Cortex of kidney (tissue), 1 donor: ENCODE measurements at places on chromosomes 3 and 15.

DNA sequence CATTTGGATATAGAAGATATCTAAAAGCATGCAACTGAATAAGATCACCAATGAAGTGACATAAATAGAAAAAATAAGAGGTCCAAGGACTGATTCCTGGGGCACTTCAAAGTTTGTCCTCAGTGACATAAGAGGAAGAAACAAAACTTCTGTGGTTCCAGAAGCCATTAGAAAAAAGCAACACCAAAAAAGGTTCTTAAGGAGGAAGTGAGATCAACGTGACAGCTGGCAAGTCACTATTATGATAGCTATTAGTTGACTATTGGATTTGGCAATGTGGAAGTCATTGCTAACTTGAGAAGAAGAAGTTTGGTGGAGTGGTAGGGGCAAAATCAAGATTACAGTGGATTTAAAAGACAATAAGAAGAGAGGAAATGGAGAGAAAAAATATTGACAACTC, 1098.3 kb downstream of the NAALADL2 start:
- DNase-seq: no peak

DNA sequence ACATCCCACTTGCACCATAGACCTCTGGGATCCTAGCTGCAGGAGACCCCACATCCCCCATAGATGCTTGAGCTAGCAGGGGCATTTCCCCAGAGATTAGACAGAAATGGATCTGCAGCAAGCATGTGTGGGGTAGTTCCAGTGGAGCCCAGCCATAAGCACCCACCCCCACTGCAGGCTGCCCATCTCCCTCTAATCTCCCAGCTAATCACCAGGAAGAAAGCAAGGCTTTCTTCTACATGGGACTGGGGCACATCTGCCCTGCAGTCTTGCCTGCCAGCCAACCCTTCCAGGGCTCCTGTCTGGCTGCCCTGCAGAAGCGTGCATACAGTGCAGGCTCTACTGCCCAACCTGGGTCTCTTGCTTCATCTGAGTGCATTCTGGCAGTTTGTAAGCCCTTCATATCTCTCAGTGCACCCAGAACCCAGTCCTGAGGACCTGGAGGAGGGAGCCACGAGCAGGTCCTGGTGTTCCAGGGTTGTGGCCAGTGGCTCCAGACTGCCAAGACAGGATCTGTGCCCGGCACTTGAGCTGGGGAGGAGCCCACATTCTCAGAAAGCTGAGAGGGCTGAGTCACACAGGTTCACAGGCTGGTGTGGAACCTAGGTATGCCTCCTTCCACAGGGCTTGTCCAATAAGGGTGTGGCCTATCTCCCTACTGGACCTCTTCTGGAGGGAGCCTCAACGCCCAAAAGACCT, 49.9 kb upstream of the IGSF11 start:
- no peak for DNase-seq

GRCh38 chr3:40414270-40414669, 27.3 kb downstream of the ENTPD3 start:
- no peak for DNase-seq

GRCh38 chr3:38985581-38985980, 66.2 kb downstream of the SCN11A start:
- DNase-seq: no peak

GRCh38 chr3:43005981-43006380, 26.9 kb downstream of the GASK1A start:
- DNase-seq: no peak
